ENCODE measurements at places on chromosomes 2 and 18.

DNA sequence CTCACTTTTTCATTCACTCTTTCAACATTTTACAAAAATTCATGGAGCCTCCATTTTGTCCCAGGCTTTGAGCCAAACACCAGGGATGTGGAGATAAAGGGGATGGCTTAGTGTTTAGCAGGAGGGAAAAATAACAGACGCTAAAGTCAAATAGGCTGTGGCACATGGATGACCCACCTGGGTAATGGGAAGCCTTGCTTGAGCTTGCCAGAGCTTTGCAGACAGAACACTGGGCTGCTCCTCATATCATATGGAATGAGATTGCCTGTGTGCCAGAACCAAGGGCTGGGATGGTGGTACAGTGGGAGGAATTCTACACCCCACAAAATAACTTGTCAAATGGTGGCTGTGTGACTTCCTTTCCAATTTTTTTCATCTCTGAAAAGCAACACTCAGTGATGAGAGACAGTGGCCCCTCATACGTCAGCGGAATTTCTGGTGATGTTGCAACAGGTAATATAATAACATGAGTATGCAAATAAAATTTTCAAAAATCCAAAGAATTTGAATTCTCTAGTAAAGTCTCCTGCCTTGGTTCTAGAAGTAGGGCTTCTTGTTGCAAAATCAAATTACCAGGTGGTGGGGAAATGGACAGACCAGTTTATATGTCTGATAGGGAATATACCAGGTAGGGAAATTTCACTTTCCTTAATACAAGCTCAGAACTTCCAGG, 252.9 kb downstream of the CLIP4 start:
- DNase-seq, result no peak

- no peak for DNase-seq
Observed at GRCh38 chr18:6764382-6764781, 34.9 kb downstream of the ARHGAP28 start.

DNA sequence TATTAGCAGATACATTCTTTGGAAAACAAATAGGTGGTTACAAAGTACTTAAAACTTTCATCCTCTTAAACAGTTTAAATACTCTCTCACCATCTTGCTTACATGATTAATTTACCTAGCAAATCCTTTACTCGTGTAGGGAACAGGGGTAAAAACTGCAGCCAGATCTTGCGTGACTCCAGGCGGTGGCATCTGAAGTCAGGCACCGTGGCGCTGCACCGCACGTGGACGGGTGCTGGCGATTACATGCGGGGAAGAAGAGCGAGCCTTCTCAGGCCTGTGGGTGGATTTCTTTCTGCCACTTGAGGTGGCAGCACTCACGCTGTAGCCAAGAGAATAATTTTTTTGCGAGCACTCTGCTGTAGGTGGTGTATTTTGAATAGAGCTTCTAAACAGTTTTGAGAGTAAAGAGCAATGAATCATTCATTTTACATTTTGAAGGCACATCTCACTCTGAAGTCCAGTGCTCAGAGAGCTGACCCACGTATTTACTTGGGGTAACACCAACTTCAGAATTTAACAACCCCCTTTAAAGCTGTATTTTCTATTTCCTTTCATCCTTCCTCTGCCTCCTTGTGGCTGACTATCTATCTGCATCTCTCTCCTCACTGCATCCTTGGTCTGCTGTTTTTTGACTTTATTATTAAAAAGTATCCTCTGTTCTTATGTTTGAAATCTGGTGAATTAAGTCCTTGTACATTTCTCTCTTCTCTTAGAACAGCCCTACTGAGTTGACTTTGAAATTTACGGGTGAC, 68.9 kb downstream of the EPAS1 start:
- peak; percentile 8 for DNase-seq

DNA sequence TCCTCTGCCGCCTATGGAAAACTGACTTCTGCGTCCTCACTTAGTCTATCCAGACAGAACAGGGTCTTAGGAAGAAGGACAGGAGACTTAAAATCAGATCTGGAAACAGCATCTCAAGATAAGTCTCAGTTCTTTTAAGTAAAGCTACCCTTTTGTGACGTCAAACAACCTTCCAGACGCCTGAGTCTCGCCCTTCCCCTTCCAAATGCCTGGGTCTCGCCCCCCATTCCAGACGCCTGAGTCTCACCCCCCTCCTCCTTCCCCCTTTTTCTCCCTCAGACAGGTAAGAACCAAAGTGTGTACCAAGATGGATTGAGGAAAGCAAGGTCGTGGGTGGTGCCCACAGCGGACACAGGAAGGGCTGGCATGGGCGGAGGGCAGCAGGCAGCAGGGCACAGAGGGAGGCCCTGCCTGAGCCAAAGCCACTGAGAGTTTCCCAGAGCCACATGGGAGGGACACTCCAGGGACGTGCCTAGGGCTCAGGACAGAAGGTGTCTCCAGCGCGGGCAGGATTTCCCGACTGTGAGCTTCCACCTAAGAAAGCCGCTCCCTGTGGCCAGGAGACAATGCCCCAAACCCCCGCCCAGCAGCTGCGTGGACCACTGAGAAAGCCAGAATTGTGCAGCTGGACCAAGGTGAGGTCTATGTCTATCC, 51.3 kb downstream of the ANKMY1 start:
- DNase-seq, result no peak

DNA sequence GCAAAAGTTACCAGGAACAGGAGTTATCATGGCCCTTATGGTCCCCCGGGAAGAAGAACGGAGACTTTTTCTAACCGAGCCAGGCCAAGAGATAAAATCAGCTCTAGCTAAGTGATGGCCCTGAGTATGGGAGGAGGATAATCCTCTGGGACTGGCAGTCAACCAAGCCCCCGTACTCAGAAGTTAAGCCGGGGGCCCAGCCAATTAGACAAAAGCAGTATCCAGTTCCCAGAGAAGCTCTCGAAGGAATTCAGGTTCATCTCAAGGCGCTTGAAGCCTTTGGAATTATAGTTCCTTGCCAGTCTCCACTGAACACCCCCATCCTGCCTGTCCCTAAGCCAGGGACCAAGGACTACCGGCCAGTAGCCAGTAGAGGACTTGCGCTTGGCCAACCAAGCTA, 365.3 kb upstream of the TCF4 start:
- DNase-seq, result no peak

- no peak for DNase-seq
Observed at GRCh38 chr2:182920631-182921056, 54.2 kb upstream of the FRZB start.

GRCh38 chr2:236393101-236393500, 128.9 kb upstream of the ASB18 start:
- no peak for DNase-seq

DNA sequence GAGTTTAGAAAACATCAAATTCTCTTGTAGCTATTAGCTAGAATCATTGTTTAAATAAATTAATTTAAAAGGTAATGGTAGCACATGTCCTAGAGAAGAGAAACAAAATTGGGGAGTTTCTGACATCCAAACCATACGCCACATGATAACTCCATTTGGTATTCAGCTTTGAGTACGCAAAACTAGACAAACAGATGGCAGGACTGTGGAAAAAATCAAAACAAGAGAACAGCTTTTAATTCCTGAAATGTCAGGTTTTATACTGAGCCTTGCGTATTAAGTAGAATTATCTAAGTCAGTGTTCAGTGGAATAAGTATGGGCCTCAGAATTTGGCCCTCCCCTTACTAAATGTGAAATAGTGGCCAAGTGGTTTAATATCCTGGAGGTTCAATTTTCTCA, 82.4 kb upstream of the PDE1A start:
- DNase-seq, result no peak

All from T47D (cell line).